ENCODE measurements at places on chromosomes 13 and 19. TPM values are rescaled to one million over a fixed set of nuclear protein-coding genes. Genes with fewer than 3 reads are reported as not detected.

The CCDC8 gene
- total RNA-seq, result 27.5 TPM

The S1PR5 gene
- total RNA-seq, result 1.4 TPM

The HSPB6 gene
- total RNA-seq, result 1.2 TPM

The ADGRE1 gene
- not detected for total RNA-seq

The KLK8 gene
- not detected for total RNA-seq

The RNASEH2A gene
- 53.2 TPM for total RNA-seq

The ZNF134 gene
- total RNA-seq, result 37.5 TPM

The SYCN gene
- not detected for total RNA-seq

The FAM83E gene
- total RNA-seq, result 6.0 TPM

The REEP6 gene
- 24.7 TPM for total RNA-seq

The INAFM1 gene
- total RNA-seq, result 8.9 TPM

The CCNA1 gene
- total RNA-seq, result 0.38 TPM

The CEACAM20 gene
- total RNA-seq, result not detected

The RNF6 gene
- total RNA-seq, result 18.9 TPM

The ZNF723 gene
- total RNA-seq, result not detected
